ENCODE measurements at places on chromosomes 6 and 20. TPM values are rescaled to one million over a fixed set of nuclear protein-coding genes. Genes with fewer than 3 reads are reported as not detected.

The OR2B2 gene
- not detected for total RNA-seq

The CD93 gene
- total RNA-seq, result not detected

The CCNC gene
- total RNA-seq, result 53.7 TPM

The C20orf202 gene
- not detected for total RNA-seq

The TMEM217 gene
- 2.4 TPM for total RNA-seq

The GPX5 gene
- not detected for total RNA-seq

The BPIFA1 gene
- not detected for total RNA-seq

The TCF15 gene
- total RNA-seq, result 0.98 TPM

The NT5DC1 gene
- 6.6 TPM for total RNA-seq

The SLC22A2 gene
- total RNA-seq, result not detected

The C6orf15 gene
- not detected for total RNA-seq

The IL20RA gene
- total RNA-seq, result 6.0 TPM

The OR12D3 gene
- not detected for total RNA-seq

The HTR1E gene
- not detected for total RNA-seq

The CCDC170 gene
- not detected for total RNA-seq

The MATN4 gene
- total RNA-seq, result not detected

The KIF13A gene
- 21.3 TPM for total RNA-seq

The TMEM14B gene
- 93.8 TPM for total RNA-seq

The GPR6 gene
- not detected for total RNA-seq

The TCF21 gene
- total RNA-seq, result not detected

The TP53TG5 gene
- not detected for total RNA-seq

The CRNKL1 gene
- 17.2 TPM for total RNA-seq

The GNAS gene
- total RNA-seq, result 694 TPM

Measured in PC-3 (cell line).